Fibroblast of skin of left biceps (primary cell): ENCODE measurements at places on chromosomes 2 and 18.

GRCh38 chr18:48136051-48136826, 205.8 kb upstream of the SMAD2 start:
- no peak for DNase-seq

- no peak for DNase-seq
Measured at GRCh38 chr2:114009205-114009944, 119.5 kb downstream of the ACTR3 start.

- DNase-seq: no peak
Measured at GRCh38 chr2:150143087-150143536, 344.4 kb downstream of the RND3 start.

GRCh38 chr18:53797998-53798495, 426.4 kb downstream of the MBD2 start:
- no peak for DNase-seq
